ENCODE measurements at places on chromosomes 3 and 15. TPM values are rescaled to one million over a fixed set of nuclear protein-coding genes. Genes with fewer than 3 reads are reported as not detected.

DNA sequence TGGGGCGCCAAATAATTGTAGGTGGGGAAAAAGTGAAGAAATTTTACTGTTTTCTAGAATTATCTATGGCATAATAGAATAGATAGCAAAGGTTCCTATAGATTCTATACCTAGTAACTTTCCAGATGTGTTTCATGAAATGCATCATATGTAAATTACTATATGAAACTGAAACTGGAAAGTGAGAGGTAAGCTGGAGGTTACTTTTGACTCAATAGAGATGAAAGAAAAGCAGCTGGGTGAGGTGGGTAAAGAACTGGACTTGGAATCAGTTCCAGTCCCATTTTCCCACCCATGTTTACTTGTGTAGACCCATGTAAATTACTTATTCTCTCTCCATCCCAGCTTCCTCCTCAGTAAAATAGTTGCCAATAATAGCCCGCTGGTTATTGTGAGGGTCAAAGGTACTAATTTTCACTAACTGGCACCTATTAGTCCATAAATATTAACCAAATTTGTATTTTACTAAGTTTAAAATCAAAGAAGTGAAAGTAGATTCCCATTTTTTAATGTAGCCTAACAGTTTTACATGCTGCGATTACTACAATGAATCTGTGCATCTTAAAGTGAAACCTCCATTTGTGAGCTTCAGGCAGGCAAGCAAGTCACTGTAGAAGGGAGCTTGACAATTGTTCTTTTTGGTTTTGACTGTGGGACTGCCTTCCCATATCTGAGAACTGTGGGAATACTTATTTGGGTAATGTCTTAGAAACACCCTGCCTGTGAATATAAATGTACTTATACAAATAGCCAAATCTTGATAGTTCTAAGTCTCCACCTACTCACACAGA lies 312.1 kb downstream of the SLC9A9 start:
- DNase-seq = no peak

DNA sequence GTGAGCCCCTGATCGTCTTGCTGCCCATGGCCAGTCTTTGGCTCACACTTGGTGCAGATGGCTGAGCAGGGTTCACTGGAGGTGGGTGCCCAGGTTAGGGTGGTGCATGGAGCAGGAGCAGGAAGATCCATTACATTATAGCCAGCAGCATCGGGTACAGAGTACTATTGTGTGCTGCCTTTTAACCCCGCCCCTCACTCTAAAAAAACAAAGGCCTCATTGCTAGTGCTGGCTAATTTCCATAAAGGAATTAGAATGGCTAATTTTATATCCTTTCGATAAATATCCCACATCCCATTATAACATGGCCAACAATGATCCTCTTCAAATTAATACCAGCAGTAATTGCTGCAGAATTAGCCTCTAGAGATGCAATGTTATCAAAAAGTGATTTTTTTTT lies 45.8 kb upstream of the PPP4R2 start:
- DNase-seq = no peak

HTR3E gene
- not detected for total RNA-seq

GRCh38 chr3:114022145-114022802 lies 34.1 kb downstream of the CCDC191 start:
- no peak for DNase-seq

GRCh38 chr3:94607778-94608177 lies 544.9 kb downstream of the NSUN3 start:
- DNase-seq = no peak

GRCh38 chr15:89647191-89647851 lies 7.9 kb downstream of the KIF7 start:
- peak; percentile 76 for DNase-seq

GRCh38 chr15:89119489-89120478 lies 31.5 kb downstream of the ABHD2 start:
- DNase-seq = no peak

ABI3BP gene
- not detected for total RNA-seq

DNA sequence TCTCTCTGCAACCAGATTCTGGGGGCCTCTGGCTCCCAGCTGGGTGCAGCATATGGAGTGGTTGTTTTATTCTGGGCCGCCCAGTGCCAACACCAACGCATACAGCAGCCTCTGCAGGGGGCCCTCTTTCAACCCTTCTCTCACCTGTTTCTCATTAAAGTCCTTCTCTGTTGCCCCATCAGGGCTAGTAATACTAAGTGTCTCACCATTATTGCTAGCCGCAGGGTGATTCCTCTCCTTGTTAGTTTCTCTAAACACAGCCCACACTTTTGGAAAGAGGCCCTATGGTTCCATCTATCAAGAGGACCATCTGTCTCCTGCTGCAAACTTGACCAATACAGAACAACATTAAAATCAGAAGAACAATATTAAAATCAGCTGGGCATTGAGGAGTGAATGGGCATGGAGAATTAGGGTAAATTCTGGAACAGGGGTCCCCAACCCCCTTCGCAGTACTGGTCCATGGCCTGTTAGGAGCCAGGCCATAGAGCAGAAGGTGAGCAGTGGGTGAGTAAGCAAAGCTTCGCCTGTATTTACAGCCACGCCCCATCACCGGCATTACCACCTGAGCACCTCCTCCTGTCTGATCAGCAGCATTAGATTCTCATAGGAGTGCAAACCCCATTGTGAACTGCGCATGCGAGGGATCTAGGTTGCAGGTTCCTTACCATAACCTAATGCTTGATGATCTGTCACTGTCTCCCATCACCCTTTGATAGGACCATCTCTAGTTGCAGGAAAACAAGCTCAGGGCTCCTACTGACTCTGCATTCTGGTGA lies 36.5 kb downstream of the ALS2CL start:
- DNase-seq = no peak

SLC28A1 gene
- total RNA-seq = not detected

- DNase-seq = peak; percentile 76
Observed at GRCh38 chr15:84914909-84915605, 30.6 kb downstream of the SLC28A1 start.

TPRG1 gene
- total RNA-seq = 1.0 TPM

DNA sequence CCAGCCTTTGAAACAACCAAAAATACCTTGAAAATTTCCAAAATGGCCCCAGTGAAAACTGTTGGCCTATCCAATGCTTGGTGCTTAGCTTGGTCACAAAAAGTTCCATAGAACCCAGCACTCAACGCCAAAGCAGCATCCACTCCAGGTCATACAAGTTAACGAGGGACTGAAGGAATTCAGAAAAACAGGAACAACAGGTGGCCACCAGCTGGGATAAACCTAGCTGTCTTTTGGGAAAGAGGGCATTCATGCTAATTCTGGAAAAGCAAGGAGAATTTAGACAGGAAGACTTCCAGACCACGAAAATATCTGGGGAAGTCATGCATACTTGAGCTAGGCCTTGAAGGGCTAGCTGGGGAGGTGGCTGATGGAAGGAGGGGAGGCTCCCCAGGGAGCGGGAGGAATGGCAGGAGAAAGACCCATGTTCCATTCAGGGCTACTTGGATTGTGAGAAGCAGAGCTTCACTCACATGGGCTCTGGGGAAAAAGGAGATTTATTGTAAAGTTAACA lies 28.6 kb downstream of the COLQ start:
- DNase-seq = no peak

HRH1 gene
- total RNA-seq = 0.07 TPM

DNA sequence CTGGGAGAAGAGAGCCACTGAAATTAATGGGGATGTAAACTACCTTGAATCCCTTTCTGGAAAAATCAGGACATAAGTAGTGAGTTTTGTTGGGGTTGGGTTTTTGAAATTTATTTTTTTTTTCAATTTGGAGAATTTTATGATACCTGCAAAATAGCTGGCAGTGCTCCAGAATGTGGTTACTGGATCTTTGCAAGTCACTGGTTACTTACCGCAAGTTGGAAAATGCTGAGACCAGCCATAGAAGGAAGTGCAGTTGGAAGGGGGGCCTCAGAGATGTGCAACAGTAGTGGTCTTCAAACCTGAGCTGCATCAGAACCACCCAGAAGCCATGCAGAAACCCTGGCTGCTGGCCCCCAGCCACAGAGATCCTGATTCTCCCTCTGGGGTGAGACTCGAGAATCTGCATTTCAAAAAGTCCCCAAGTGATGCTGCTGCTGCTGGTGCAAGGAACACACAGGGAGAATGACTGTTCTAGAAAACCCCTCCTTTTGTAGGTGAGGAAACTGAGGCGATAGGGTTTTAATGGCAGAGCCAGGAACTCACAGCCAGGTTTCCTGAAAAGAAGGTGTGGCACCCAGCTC lies 39.7 kb downstream of the SEMA5B start:
- no peak for DNase-seq

DNA sequence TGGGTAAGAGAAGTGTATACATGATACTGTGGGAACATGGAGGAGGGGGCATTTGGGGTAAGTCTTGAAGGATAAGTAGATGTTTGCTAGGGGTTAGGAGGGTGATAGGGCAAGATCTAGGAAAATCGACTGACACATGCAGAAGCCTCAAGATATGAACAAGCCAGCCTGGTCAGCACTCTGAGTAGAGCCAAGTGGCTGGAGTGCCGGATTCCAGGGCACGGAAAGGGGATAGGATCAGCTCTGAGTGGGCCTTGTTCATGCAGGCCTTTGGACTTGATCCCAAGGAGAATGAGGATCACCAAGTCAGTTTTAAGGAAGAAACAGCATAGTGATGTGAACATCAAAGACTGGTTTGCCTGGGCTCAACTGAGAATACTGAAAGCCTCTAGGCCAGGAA lies 24.3 kb upstream of the MANF start:
- DNase-seq = no peak

GRCh38 chr15:77120576-77120975 lies 49.7 kb upstream of the TSPAN3 start:
- DNase-seq = no peak

DNA sequence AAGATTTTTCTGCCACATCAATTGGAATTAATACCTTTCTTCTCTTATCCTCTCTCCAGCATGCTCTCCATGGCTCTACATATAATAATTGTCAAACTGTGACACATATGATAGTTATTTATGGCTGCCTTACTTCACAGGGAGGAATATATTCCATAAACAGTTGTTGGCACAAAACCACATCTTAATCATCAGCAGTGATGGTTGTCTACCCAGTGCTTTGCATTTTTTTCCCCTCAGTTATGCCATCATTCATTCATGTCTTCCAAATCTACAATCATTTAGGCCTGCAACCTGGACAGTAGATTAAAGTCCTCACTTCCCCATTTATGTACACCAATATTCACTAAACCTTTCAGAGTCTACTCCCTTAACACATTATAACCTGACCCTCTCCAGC lies 107.7 kb downstream of the THRB start:
- DNase-seq = no peak

GRCh38 chr15:26848498-26848897 lies 18.4 kb upstream of the GABRA5 start:
- DNase-seq = no peak

- no peak for DNase-seq
Observed at GRCh38 chr15:65907661-65908060, 38.4 kb downstream of the RAB11A start.

DNA sequence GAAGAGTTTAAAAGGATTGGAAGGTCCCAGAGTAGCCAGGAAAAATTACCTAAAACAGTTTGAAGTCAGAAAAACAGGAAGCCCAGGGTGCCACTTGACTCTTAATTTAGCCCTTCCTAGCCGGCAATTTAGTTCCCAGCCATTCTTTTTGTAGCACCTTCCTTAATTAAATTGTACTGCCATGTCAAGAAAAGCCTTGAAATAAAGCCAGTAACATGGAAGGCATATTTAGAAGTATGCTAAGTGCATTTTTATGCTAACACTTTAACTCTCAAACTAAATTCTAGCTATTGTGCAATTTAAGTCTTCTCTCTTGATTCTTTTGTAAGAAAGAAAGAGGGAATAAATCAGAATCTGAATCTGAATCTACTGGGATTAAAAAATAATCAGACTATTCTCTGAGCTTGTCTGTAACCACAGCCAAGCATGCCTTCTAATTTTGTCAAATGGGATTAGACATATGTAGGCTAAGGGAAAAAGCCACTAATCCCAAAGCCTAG lies 43.2 kb downstream of the MAP3K13 start:
- DNase-seq = no peak

IL5RA gene
- not detected for total RNA-seq

DNA sequence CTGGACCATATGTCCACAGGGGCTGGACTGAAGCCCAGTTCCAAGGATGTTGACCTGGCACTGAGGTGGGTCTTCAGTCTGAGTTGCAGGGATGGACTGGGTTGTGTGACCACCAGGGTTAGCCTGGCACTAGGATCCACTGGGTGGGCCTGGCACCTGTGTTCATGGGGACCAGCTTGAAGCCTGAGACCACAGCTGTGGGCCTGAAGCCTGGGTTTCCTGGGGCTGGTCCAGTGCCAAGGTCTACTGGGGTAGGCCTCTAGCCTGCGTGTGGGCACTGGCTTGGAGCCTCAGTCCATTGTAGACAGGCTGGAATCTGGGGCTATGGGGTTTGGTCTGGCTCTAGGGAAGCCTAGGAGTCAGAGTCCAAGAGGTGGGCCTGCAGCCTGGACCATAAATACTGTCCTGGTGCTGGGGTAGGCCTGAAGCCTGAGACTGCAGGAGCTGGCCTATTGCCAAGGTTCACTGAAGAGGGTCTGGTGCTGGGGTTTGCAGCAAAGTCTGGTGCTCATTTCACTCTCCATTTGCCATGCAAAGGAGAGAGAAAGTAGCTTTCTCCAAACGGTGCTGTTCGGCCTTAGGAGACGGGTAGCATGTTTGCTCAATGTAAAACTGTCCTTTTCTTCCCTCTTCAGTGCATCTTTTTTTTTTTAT lies 51.2 kb upstream of the TBC1D5 start:
- DNase-seq = no peak

SATB1 gene
- 303 TPM for total RNA-seq

NPAP1 gene
- total RNA-seq = not detected

GRCh38 chr3:4981294-4981664 lies 2.0 kb downstream of the BHLHE40 start:
- no peak for DNase-seq

CELF6 gene
- not detected for total RNA-seq

DNA sequence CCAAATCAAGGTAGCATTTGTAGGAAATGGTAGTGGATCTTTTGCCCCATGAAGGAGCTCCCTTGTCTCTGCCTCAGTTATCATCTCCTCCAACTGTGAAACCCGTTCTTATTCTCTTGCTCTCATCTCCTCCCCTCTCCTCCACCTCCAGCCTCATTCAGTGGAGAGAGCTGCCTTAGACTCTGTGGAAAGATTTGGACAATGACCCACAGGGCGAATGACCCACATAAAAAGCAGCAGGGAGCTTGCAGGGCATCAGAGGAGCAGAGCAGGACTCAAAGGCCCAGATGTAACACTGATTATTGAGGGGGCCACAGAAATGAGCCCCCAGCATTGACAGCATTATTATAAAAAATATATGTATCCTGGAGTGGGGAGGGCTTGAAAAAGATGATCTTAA lies 641.1 kb upstream of the CFAP20DC start:
- DNase-seq = no peak

DNA sequence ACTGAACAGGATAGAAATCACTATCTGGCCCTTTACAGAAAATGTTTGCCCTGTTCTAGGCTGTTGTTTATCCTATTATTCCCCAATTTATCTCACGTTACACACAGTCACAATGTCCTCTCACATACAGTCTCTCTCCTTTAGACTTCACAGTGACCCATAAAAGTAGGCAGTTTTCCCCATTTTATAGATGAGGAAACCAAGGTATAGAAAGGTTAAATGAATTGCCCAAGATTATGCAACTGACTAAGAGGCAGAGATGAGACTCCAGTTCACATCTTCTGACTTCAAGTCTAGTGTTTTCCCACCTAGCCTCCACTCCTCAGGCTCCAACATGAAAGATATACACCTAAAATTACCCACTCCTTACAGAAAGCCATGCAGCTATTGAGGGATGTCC lies 99.3 kb upstream of the PLCL2 start:
- no peak for DNase-seq

GRCh38 chr3:127762077-127762786 lies 60.1 kb downstream of the MGLL start:
- DNase-seq = no peak

GRCh38 chr15:88908123-88908522 lies 5.1 kb downstream of the MFGE8 start:
- no peak for DNase-seq

CCR5 gene
- total RNA-seq = not detected

MAGEL2 gene
- not detected for total RNA-seq

Data from activated naive CD4-positive, alpha-beta T cell treated with anti-CD3 and anti-CD28 coated beads for 36 hours (primary cell).